Activated T-helper 17 cell treated with anti-CD3 and anti-CD28 coated beads, Interleukin-2, amount 50 U/mL, for 72 hours (primary cell): ENCODE measurements at places on chromosomes 1 and 21. TPM values are rescaled to one million over a fixed set of nuclear protein-coding genes. Genes with fewer than 3 reads are reported as not detected.

DNA sequence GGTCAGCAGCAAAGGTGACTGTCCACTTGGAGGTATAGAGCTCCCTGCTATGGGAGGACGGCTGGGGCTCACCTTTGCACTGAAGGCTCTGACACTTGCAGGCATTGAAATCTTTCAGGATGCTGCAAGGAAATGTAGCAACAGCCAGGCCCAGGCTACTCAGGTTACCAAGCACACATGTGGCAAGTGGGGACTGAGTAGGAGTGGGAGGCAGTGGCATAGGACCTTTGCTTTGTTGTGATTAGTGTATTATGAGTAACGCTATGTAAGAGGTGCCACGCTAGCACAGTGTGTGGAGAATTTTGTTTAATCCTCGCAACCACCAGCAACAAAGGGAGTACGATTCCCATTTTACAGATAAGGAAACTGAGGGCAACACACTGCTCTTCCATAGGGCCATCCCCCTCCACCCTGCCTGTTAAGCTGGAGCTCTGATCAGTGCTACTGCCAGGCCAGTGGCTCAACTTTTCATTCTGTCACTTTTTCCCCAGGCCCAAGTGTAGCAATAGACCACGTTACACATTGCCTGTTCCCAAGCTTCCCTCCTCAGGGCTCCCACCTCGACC lies 21.2 kb downstream of the TMEM63A start:
- H3K4me3 ChIP-seq: no peak overlapping the region
- H3K4me1 ChIP-seq: peaks cover 16% of the 10 kb centered on the region
- ATAC-seq: no peak

The CELF3 gene
- total RNA-seq: not detected

DNA sequence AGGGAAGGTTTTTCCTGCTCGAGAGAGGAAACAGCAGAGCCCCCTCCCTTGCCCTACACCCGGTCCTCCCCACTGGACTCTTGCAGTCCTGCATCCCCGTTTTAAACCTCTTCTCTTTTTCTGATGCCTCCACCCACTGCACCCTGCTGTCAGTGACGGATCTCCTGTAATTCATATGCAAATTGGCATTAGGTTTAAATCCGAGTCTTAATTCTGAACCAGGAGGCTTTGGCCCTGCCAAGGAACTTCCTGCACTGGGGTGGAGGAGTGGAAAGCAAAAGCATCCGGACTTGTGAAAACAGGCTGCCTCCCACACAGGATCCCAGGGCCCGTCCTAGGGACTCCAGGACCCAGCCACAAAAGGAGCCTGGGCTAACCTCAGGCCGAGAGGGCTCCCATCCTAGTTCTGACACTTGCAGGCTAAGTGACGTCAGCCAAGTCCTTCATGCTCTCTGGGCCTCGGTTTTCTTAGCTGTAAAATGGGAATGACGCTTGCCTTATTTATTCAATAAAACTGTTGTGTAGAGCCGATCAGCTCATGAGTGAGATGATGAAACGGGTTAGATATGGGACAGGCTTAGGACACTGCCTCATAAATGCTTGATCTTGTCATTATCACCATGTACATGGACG lies 613.3 kb downstream of the AJAP1 start:
- H3K27me3 ChIP-seq: peaks cover 12% of the 10 kb centered on the region
- no peak for ATAC-seq
- no peaks in the 10 kb centered on the region for H3K4me1 ChIP-seq
- no peak overlapping the region for H3K4me3 ChIP-seq

DNA sequence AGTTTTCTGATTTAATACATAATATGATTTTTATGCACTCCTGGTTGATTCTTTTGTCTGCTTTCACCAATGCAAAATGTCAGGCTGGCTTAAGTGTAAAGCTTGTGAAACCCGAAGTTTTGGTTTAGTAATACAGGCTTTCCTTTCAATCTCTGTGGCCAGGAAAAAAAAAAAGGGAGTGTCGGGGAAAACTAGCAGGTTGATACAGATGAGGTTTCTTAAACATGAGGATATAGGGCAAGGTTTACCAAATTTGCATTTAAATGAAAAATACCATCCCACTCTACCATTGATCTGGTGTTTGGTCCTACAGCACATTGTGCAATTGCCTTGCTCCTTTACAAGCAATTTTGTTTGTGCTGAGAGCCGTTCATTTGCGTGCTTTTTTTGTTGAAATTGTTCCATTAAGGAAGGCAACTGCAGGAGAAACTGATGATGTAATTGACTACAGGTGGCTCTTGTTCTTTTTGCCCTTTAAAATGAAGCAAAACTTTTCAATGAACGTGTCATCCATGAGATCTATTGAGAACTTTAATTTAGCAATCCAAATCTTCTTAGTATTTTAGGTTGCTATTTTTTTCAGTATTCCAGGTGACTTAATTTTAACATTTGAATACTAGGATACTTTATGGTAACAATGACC lies 22.7 kb downstream of the CLIC6 start:
- no peak for ATAC-seq
- peaks cover 33% of the 10 kb centered on the region for H3K27me3 ChIP-seq
- no peaks in the 10 kb centered on the region for H3K4me1 ChIP-seq
- H3K27ac ChIP-seq: no peak overlapping the region
- no peaks in the 10 kb centered on the region for H3K36me3 ChIP-seq
- no peak overlapping the region for H3K4me3 ChIP-seq

- peaks cover 15% of the 10 kb centered on the region for H3K36me3 ChIP-seq
- H3K27ac ChIP-seq: no peak overlapping the region
- no peak for ATAC-seq
- peaks cover 55% of the 10 kb centered on the region for H3K27me3 ChIP-seq
- H3K4me1 ChIP-seq: peaks cover 5% of the 10 kb centered on the region
- no peak overlapping the region for H3K4me3 ChIP-seq
Measured at GRCh38 chr1:230422221-230422981, 3.7 kb downstream of the PGBD5 start.

DNA sequence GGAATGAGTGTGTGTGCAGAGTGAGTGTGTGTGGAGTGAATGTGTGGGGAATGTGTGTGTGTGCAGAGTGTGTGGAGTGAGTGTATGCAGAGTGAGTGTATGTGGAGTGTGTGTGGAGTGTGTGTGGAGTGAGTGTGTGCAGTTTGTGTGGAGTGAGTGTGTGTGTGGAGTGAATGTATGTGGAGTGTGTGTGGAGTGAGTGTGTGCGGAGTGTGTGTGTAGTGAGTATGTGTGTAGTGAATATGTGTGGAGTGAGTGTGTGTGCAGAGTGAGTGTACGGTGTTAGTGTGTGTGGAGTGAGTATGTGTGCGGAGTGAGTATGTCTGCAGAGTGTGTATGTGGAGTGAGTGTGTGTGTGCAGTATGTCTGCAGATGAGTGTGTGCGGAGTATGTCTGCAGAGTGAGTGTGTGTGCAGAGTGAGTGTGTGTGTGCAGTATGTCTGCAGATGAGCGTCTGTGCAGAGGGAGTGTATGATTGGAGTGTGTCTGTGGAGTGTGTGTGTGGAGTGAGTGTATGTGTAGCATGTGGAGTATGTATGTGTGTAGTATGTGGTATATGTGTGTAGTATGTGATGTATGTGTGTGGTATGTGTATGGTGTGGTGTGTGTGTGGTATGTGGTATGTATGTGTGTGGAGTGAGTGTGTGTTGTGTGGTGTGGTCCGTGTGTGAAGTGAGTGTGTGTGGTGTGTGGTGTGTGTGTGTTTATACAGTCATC lies 59.7 kb upstream of the CLDN14 start:
- H3K4me3 ChIP-seq: no peak overlapping the region
- H3K27ac ChIP-seq: no peak overlapping the region
- ATAC-seq: no peak
- no peaks in the 10 kb centered on the region for H3K36me3 ChIP-seq
- peaks cover 18% of the 10 kb centered on the region for H3K27me3 ChIP-seq

GRCh38 chr1:78075621-78076020 lies 29.9 kb downstream of the GIPC2 start:
- H3K27ac ChIP-seq: no peak overlapping the region
- H3K4me1 ChIP-seq: peaks cover 12% of the 10 kb centered on the region
- H3K27me3 ChIP-seq: peaks cover 4% of the 10 kb centered on the region
- H3K36me3 ChIP-seq: no peaks in the 10 kb centered on the region
- ATAC-seq: no peak
- H3K4me3 ChIP-seq: no peak overlapping the region

The CFHR4 gene
- total RNA-seq: not detected

The GPX7 gene
- 14.0 TPM for total RNA-seq

- H3K4me3 ChIP-seq: no peak overlapping the region
- no peak overlapping the region for H3K27ac ChIP-seq
- peaks cover 32% of the 10 kb centered on the region for H3K27me3 ChIP-seq
- ATAC-seq: no peak
Measured at GRCh38 chr1:208278638-208279037, 34.5 kb upstream of the PLXNA2 start.

The RHBDL2 gene
- total RNA-seq: not detected

- ATAC-seq: no peak
- no peaks in the 10 kb centered on the region for H3K27me3 ChIP-seq
- no peaks in the 10 kb centered on the region for H3K36me3 ChIP-seq
- H3K4me3 ChIP-seq: no peak overlapping the region
- H3K4me1 ChIP-seq: no peaks in the 10 kb centered on the region
Measured at GRCh38 chr21:27565364-27565763, 598.5 kb upstream of the ADAMTS5 start.

DNA sequence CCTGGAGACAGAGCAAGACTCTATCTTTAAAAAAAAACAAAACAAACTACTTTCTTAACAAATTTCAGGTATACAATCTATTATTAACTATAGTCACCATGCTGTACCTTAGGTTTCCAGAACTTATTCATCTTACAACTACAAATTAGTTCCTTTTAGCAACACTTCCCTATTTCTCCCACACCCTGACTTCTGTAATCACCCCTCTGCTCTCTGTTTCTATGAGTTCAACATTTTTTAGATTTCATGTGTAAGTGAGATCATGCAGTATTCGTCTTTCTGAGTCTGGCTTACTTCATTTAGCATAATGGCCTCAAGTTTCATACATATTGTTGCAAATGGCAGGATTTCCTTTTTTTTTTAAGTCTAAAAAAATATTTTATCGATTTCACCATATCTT lies 77.9 kb upstream of the LPGAT1 start:
- no peak for ATAC-seq
- H3K4me1 ChIP-seq: no peaks in the 10 kb centered on the region
- H3K27me3 ChIP-seq: peaks cover 10% of the 10 kb centered on the region

DNA sequence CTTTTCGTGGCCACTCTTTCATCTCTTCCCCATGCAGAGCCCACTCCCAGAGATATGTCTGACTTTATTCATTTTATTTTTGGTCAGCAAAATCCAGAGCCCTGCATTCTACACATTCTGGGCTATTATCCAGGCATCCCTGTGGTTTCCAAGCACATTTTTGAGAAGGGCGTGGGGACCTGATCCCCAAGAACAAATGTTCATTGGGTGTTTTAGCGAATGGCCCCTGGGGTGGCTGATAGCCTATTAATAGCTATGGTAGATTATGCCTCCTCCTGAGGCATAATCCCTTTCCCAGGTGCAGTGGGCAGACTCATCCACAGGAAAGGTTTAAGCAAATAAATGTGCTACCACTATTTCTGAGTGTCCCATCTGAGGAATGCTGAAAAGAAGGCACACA lies 511.8 kb upstream of the USP24 start:
- no peak overlapping the region for H3K4me3 ChIP-seq
- H3K27ac ChIP-seq: no peak overlapping the region
- H3K4me1 ChIP-seq: no peaks in the 10 kb centered on the region
- peaks cover 9% of the 10 kb centered on the region for H3K27me3 ChIP-seq
- H3K36me3 ChIP-seq: no peaks in the 10 kb centered on the region
- no peak for ATAC-seq

DNA sequence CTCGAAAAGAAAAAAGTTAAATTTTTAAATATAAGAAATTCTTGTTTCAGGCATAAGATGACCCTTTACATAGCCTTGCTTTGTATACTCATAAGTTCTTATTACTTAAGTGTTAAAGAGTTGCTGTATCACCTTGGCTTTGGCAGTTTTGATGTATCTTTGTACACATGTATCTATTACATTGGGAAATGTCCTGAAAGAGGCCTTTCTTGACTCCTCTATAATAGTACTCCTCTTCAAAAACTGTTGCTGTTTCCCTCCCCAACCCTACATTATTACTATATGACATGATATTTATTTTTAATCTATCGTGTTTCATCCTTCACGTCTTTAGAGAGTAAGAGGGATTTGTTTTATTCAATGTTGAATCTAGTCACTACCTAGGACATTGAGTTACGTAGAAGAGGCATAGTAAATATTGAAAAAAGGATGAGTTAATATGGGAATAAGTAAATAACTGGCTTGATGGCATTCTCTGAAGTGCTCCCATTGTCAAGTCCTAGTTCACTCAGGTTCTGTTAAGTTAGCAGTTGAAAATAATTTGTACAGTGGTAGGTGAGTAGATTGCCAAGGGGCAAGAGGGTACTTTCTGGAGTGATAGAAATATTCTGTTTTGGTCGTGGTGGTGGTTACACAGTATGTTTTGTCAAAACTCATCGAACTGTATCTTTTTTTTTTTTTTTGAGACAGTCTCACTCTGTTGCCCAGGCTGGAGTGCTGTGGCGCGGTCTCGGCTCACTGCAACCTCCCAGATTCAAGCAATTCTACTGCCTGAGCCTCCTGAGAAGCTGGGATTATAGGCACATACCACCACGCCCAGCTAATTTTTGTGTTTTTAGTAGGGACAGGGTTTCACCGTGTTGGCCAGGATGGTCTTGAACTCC lies 8.2 kb downstream of the THRAP3 start:
- no peak overlapping the region for H3K4me3 ChIP-seq
- peaks cover 19% of the 10 kb centered on the region for H3K4me1 ChIP-seq
- H3K27me3 ChIP-seq: no peaks in the 10 kb centered on the region
- ATAC-seq: no peak

GRCh38 chr1:23657659-23658275 lies 33.8 kb upstream of the RPL11 start:
- H3K27ac ChIP-seq: no peak overlapping the region
- H3K4me3 ChIP-seq: no peak overlapping the region
- no peaks in the 10 kb centered on the region for H3K4me1 ChIP-seq
- H3K36me3 ChIP-seq: no peaks in the 10 kb centered on the region
- peak; percentile 59 for ATAC-seq
- H3K27me3 ChIP-seq: peaks cover 3% of the 10 kb centered on the region

GRCh38 chr1:8307628-8308027 lies 10.3 kb upstream of the SLC45A1 start:
- no peaks in the 10 kb centered on the region for H3K36me3 ChIP-seq
- H3K4me1 ChIP-seq: no peaks in the 10 kb centered on the region
- peaks cover 8% of the 10 kb centered on the region for H3K27me3 ChIP-seq
- no peak overlapping the region for H3K4me3 ChIP-seq
- no peak overlapping the region for H3K27ac ChIP-seq
- no peak for ATAC-seq

The TNFSF18 gene
- total RNA-seq: not detected

GRCh38 chr1:221718381-221719277 lies 23.3 kb downstream of the DUSP10 start:
- no peaks in the 10 kb centered on the region for H3K27me3 ChIP-seq
- H3K4me1 ChIP-seq: peaks cover 23% of the 10 kb centered on the region
- H3K36me3 ChIP-seq: peaks cover 13% of the 10 kb centered on the region

- H3K4me3 ChIP-seq: no peak overlapping the region
- H3K36me3 ChIP-seq: peaks cover 25% of the 10 kb centered on the region
- no peak for ATAC-seq
- no peaks in the 10 kb centered on the region for H3K27me3 ChIP-seq
Measured at GRCh38 chr1:156765666-156766065, 1.7 kb upstream of the PRCC start.

The GNAT2 gene
- 0.54 TPM for total RNA-seq
